ENCODE measurements at places on chromosomes 16 and 17. TPM values are rescaled to one million over a fixed set of nuclear protein-coding genes. Genes with fewer than 3 reads are reported as not detected.

EPN2 gene
- total RNA-seq: 46.1 TPM

GDPD3 gene
- total RNA-seq: 1.7 TPM

HEXIM1 gene
- 10.4 TPM for total RNA-seq

CACNG1 gene
- not detected for total RNA-seq

EPX gene
- not detected for total RNA-seq

BEAN1 gene
- not detected for total RNA-seq

CRHR1 gene
- not detected for total RNA-seq

Measured in thoracic aorta endothelial cell (primary cell).